Kidney epithelial cell (primary cell): ENCODE measurements at places on chromosomes 11 and 22. TPM values are rescaled to one million over a fixed set of nuclear protein-coding genes. Genes with fewer than 3 reads are reported as not detected.

GRCh38 chr11:69262918-69263735 is 30.8 kb upstream of the MYEOV start:
- no peak for DNase-seq

Gene NDUFS8
- 246 and 284 TPM in 2 replicates for total RNA-seq

Gene IGF2
- total RNA-seq: 8.7 and 11.4 TPM in 2 replicates

Gene ISX
- total RNA-seq: not detected in 2 replicates
